ENCODE measurements at places on chromosomes 3 and 15. TPM values are rescaled to one million over a fixed set of nuclear protein-coding genes. Genes with fewer than 3 reads are reported as not detected.
A peak's percentile ranks its signal among the peaks of the same experiment; 100 is the strongest.

WNT5A gene
- not detected for polyA plus RNA-seq

SCG5 gene
- polyA plus RNA-seq = 1.8 TPM

MYO1E gene
- polyA plus RNA-seq = 0.14 TPM

DNA sequence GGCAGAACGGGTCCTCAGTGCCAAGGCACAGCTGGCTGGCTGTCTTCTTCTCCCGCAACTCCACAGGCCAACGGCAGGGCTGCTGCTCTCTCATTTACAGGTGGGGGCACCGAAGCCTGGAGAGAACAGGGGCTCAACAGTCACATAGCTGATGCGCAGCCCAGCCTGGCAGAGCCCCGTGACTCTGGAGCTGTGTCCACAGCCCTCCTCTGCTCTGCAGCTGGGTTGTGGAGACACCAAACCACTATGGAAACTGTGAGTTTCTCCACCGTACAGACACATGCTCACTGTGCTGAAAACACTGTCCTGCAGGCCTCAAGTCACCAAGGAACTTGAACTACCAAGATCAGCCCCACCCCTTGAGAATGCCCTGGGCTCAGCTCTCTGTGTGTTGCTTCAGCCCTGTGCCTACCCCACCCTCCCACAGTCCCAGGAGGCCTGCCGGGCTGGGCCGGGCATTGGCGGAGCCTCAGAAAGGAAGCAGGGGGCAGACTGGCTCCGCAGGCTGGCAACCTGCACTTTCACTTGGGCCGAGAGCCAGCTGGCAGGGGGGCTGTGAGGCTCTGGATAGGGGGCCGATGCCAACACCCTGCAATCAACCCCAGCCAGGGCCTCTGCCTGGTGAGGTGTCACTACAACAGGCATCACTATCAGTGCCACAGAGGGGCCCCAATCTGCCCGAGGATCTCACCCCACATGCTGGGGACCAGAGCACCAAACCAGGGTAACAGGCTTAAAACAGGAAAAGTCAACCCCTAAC lies 113.7 kb upstream of the RPL32 start:
- DNase-seq = no peak

GRCh38 chr3:61008998-61009380 lies 242.3 kb downstream of the FHIT start:
- DNase-seq = no peak

GRCh38 chr3:27927882-27928281 lies 205.8 kb upstream of the EOMES start:
- no peak for DNase-seq

GRCh38 chr3:172388412-172389078 lies 59.7 kb downstream of the GHSR start:
- no peak for DNase-seq

- no peak for DNase-seq
Measured at GRCh38 chr15:92898988-92899582, 1.0 kb upstream of the CHD2 start.

- DNase-seq = no peak
Measured at GRCh38 chr3:132268956-132269355, 48.3 kb upstream of the ACP3 start.

DNA sequence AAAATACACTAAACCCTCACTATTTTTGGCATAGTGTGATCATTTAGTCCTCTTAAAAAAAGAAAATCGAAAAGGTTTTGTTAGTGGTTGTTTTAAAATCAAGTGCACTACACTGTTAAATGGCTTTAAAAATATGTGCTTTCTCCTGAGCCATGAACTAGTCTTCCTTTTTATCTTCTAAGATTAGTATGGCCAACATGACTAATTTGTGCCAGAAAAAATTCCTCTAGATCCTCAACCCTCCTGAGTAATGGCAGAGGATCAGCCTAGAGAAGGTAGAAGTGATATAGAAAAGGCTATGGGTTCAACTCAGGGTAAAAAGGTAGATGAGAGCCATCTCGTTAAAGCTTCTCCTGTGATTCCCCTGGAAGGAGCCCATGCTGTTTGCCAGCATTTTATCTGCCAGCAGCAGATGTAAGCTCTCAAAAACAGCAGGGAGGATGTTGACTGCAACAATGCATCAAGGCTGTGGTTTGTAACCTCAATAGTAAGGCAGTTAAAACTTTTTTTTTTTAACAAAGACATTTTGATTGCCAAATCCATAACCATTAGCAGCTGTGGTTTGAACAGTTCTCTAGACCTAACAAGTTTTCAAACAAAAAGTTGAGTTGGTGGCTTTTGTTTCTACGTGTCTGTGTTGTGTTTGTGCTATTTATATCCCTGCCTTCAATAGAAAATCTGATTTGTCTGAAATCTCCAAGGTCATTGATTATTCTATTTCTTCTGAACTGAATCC lies 30.2 kb upstream of the ZNF609 start:
- DNase-seq = peak; percentile 81

- DNase-seq = no peak
Measured at GRCh38 chr3:5806192-5806591, 618.7 kb downstream of the EDEM1 start.

GRCh38 chr3:138935863-138936740 lies 10.8 kb downstream of the FOXL2 start:
- peak; percentile 63 for DNase-seq

DNA sequence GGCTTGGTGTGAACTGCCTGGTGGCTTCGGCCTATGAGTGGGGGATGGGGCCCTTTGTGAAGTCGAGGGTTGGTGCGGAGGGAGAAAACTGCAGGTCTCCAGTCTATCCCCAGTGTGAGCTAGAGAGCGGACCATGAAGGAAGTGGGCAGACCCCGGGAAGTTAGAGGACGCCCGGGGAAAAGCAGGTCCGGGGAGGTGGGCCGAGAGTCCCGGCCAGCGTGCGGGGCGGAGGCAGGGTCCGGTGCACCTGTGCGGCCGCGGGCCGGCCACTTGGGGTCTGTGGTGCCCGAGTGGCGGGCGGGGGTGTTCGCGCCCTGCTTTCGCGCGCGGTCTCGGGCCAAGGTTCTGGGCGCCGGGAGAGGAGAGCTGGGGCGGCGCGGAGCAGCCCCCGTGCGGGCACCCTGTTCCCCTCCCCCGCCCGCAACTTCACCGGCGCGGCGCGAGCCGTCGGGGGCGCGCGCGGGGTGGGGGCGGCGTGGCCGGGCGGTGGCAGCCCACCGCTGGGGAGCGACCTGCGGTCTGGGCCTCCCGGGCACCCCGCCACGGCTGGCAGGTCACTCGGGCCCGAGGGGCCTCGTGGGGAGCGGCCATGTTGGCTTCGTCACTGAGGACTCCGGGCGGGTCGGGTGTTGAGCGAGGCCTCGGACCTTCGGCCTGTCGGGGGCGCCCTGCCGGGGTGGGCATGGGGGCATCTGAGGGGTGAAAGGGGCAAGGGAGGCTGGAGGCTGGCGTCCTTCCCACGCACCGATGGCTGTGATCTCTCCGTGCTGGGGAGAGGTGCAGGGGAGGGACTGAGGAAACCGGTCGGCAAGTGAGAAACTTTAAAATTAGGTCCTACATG lies 4.8 kb downstream of the UBE2E1 start:
- peak; percentile 34 for DNase-seq

All from CD4-positive, CD25-positive, alpha-beta regulatory T cell (primary cell).